ENCODE measurements at places on chromosomes 6 and 20.

DNA sequence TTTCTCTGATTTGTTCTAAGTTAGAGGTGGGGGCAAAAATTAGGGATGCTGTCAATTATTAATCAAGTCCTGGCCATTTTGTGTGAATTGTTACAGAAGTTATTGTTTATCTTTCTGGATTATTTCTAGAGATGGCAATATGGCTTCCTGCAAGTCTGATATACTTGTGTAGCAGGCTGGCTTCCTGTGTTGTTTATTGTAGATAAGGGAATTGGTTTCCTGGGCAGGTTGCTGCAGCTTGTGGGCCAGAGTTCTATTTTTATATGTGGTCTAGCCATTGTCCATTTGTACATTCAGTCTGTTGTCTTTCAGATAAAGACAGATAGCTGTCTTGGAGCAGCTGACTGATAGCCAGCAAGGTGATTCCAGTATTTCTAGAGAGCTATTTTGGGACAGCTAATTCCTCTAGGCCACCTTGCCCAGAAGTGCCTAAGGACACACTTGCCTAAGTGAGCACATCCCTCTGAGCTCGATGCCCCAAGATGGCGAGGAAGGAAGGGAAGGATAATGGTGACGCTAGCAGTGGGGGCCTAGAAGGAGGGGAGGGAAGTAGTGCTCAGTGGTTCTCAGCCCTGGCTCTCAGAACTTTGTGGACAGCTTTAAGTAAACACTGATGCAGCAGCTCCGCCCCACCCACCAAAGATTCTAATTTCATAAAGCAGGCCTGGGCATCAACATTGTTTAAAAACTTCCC lies 25.5 kb downstream of the DDO start:
- DNase-seq, result no peak

DNA sequence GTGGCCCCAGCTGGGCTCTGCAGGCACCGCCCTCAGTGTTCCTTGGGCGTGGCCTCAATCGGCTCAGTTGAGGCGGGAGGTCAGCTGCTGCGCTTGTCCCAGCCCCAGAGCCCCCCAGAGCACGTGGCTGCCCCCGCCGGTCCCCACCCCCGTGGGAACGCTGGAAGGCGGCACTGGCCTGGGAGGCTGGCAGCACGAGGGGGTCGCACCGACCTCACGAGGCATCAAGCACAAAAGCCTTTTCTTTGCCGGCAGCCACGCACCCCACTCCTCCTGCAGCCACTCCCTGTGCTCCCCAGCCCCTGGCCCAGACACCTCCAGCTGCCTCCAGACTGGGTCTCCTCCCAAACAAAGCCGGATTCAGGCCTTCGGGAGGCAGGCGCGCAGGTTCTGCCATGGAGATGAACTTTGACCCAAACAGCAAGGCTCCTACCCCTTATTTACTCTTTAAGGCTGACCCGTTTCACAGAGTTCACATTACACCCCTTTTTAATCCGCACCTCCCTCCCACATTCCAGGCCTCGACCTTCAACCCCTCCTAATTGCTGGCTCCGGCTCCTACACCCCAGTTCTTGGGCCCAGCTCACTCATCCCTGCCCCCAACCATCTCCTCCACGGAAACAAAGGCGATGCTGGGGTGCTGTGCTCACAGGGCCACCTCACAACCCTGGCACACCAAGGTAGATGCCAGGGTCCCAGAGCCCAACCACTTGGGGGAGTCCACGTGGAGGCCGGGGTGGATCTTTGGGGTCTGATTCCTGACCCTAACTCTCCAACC lies 111.7 kb downstream of the NOL4L start:
- no peak for DNase-seq

DNA sequence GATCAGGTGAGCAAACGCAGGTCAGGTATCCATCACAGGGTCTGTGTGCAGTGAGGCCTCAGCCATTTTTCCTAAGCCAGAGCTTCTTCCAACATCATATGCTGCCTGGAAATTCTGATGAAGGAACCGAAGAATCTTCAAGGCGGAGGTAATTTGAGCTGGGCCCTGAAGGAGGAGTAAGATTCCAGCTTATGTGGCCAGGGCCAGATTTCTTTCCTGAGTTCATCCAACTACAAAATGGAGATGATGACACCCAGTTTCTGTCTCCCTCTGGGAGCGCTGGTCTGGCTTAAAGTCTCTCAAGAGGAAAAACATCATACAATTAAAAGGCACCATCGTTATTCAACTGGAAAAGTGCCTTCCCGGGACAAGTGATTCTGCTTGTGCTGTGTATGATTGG lies 6.9 kb upstream of the MANBAL start:
- no peak for DNase-seq

DNA sequence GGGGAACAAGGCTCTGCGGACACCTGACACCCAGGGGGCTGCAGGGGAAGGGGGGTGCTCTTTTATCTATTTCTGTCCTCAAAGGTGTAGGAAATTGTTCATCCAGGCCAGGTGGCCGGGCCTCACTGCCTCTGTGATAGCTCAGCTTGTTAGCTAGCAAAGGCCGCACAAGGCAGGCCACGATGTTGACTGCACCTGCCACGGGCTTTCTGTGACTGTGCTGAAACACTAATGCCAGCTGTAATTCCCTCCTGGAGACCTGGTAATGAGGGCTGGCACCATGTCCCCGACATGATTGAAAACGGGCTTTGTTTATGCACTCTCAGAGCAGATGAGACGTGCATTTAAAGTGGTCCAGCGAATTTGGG lies 61.4 kb upstream of the APCDD1L start:
- no peak for DNase-seq

GRCh38 chr6:20113649-20114224 lies 98.5 kb downstream of the MBOAT1 start:
- no peak for DNase-seq

DNA sequence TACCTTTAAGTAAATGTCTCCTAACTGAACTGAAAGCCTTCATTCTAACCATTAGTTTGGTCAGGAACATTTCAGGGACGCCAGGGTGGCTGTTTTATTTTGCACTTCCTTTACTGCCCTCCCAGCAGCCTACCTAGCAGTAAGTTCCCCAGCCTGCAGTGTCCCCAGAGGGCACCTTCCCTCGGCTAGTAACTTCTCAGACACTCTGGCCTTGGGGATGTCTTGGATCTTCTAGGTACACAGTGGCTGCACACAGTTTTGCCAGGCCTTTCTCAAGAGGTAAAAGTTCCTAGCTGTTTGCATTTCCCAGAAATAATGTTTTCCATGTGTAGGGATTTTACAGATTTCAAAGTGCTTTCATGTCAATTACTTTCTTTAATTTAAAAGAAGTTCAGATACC lies 378 bp upstream of the LAMA2 start:
- DNase-seq, result no peak

GRCh38 chr20:48339986-48340882 lies 487.6 kb downstream of the PREX1 start:
- peak; percentile 45 for DNase-seq

- no peak for DNase-seq
Measured at GRCh38 chr6:156449128-156449527, 328.1 kb upstream of the ARID1B start.

- no peak for DNase-seq
Measured at GRCh38 chr20:47293631-47294030, 62.9 kb downstream of the ZMYND8 start.

All from activated CD8-positive, alpha-beta memory T cell treated with anti-CD3 and anti-CD28 coated beads, Interleukin-2, amount 10 ng/mL, durations not matched to agents 7 days and 5 days (primary cell).